ENCODE measurements at places on chromosomes 3 and 15. TPM values are rescaled to one million over a fixed set of nuclear protein-coding genes. Genes with fewer than 3 reads are reported as not detected.

DNAJA4 gene
- not detected for total RNA-seq

ADIPOQ gene
- total RNA-seq, result not detected

SLC6A11 gene
- 0.11 TPM for total RNA-seq

FSTL1 gene
- total RNA-seq, result 76.2 TPM

C3orf49 gene
- not detected for total RNA-seq

ONECUT1 gene
- total RNA-seq, result 0.51 TPM

ALDH1A3 gene
- 18.9 TPM for total RNA-seq

RAB6B gene
- 2.5 TPM for total RNA-seq

CNTN6 gene
- total RNA-seq, result not detected

FOXB1 gene
- total RNA-seq, result not detected

SPTSSB gene
- total RNA-seq, result not detected

CLRN1 gene
- total RNA-seq, result not detected

AHSG gene
- total RNA-seq, result not detected

WDR5B gene
- total RNA-seq, result 3.2 TPM

CCR8 gene
- total RNA-seq, result not detected

RBP2 gene
- total RNA-seq, result not detected

CAMK2N2 gene
- 0.75 TPM for total RNA-seq

SH3BP5 gene
- total RNA-seq, result 18.4 TPM

EFCAB12 gene
- total RNA-seq, result 1.1 TPM

PP2D1 gene
- not detected for total RNA-seq

ERICH6 gene
- total RNA-seq, result not detected

SNX22 gene
- total RNA-seq, result 0.90 TPM

DNASE1L3 gene
- not detected for total RNA-seq

TPRG1 gene
- 0.38 TPM for total RNA-seq

NPAP1 gene
- total RNA-seq, result not detected

GTF2E1 gene
- total RNA-seq, result 12.9 TPM

ATP8B4 gene
- total RNA-seq, result 0.91 TPM

LRRC31 gene
- total RNA-seq, result not detected

EFCC1 gene
- not detected for total RNA-seq

EPHB1 gene
- 0.06 TPM for total RNA-seq

KBTBD8 gene
- total RNA-seq, result 0.48 TPM

PLCB2 gene
- 0.55 TPM for total RNA-seq

AADACL2 gene
- total RNA-seq, result not detected

STX19 gene
- total RNA-seq, result not detected

FBXO40 gene
- not detected for total RNA-seq

RPLP1 gene
- 3,967 TPM for total RNA-seq

ITIH1 gene
- total RNA-seq, result not detected

WDR93 gene
- 0.64 TPM for total RNA-seq

All from A549 treated with ZK216348 at 1 μM for 4 hours (cell line).